ENCODE measurements at places on chromosomes 3 and 15.

GRCh38 chr3:140448001-140448400 is 229.9 kb upstream of the TRIM42 start:
- no peak for DNase-seq

- peak; percentile 85 for DNase-seq
Measured at GRCh38 chr15:36501063-36501678, 78.3 kb upstream of the CDIN1 start.

DNA sequence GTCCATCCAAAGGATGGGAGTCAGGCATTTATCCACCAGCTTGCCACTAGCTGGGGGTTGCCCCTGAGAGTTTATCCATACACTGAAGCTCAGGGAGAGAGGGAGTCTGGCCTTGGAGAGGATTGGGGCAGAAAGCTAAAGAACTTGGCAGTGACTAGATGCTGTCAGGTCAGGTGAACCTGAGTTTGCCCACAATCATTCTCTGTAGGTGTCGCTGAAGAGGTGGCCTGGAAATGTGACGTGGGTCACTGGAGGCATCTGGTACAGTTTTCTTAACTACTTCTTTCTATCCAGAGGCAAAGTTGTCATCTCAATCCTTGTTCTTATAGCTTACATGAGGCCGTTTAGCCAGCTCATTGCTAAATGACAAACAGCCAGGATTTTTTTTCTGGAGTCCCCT is 298.0 kb upstream of the CTNNB1 start:
- DNase-seq: no peak

DNA sequence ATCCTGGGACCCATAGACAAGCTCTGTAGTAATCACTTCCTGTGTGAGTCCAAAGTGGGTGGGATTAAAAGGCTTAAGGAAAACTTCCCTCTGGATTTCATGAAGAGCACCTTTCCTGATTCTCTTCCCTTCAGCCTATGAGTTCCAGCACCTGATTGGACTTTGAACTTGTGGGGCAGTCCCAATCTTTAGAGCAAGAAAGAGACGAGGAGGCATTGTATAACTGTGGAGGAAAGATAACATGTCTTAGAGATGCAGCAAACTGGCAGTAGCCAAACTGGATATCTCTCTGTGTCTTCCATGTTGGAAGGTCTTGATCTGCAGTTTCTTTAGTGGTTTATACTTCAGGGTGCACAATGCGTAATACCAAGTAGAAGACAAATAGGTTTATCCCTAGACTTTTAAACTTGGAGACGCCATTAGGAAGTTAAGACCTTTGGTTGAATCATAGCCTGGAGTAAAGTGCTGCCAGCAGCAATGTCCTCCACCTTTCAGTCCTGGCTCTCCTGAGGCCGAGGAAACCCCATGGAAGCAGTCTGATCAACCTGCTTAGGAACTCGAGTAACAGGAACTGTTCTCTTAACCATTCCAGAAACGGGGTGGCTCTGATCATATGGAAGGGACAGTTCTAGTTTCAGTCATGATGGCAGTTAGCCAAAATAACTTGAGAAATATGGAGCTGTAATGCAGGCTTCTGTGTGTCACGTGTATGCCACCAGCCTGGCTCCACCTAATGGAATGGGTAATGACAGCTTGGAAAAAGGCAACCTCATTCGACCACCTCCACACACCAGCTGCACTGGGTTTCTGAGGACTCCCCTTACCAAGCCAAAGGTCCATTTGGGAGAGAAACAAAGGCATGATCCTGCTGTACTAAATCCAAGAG is 4.7 kb downstream of the EIF1B start:
- no peak for DNase-seq

GRCh38 chr3:42505849-42506410 is 3.5 kb downstream of the VIPR1 start:
- DNase-seq: no peak
